ENCODE measurements at places on chromosomes 2 and 18.

DNA sequence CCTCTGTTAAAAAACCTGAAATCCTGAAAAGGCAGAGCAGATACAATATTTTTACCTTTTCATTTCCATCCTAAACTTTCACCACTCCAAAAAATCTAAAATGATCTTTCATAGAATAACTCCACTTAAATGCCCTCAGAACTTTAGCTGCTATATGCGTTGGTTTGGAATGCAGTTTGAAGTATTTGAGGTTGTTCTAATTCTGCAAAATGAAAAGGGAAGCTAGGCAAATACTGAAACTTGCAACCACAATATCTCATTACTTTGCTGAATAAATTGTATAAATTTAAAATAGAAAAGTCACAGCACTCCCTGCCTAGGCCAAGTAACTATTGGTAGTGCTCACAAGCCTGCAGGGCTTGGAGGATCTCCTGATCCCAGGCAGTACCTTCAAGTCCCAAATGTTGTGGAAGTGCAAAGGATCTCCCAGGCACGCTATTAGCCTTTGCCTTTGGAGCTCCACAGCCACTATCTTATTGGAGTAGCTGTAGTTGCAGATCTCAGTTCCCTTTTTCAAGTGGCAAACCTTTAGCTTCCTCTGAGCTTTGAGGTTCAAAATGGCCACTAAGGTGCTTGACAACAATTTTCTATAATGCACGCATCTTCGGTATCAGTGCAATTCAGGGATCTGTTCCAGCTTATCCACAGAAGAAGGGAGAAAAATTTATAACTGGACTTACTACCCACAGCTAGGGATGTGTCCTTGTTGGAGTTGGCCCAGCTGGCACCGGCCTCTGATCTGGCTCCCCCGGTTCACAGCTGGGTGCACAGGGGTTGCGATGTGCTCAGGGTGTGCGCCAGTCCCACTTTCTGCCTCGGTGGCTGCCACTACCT is 43.4 kb upstream of the ANKRD62 start:
- DNase-seq: no peak

DNA sequence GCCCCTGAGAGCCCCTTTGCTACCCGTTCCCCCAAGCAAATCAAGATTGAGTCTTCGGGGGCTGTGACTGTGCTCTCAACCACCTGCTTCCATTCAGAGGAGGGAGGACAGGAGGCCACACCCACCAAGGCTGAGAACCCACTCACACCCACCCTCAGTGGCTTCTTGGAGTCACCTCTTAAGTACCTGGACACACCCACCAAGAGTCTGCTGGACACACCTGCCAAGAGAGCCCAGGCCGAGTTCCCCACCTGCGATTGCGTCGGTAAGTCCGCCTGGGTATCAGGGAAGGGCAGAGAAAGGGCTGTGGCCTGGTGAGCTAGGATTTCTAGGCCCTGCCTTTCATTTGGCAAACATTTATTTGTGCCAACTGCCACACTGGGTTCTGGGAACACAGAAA is 63.4 kb downstream of the TET3 start:
- DNase-seq: no peak

GRCh38 chr2:153235516-153235915 is 243.0 kb downstream of the RPRM start:
- DNase-seq: no peak

DNA sequence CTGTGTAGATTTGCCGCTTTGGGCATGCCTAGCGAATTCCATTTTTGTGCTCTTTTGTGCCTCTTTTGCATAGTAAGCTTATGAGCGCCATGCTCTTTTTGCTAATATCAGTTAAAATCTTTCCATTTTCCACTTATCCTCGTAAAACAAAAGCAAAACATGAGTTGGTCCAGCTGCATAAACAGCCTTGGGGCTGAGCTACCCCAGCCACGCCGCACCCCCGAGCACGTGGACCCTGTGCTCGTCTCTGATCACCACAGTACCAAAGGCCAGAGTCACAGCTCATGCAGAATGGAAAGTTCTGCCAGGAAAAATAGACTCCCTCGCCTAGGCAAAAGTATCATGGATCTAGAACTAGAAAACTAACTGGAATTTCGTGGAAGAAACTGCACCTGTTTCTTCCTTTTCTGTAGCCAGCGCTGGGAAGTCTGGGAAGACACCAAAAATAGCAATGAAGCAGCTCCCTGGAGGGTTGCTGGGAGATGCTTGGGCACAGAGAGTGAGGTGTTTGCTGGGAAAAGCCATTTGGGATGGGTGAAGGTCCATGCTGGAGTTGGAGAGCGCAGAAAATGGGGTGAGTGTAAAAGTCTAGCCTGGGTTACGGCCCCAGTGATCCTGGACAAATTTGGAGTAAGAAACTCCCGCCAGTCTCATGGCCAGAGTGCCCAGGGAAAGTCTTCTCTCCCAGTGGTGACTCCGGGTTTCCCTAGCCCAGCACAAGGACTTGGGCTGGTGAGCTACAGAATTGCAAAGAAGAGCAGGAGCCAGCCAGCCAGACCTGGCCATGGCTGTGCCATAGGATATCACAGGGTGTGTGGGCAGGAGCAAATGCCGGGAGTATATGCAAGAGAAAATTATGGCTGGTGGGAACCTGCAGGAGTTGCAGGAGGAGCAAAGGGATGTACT is 218.4 kb downstream of the GBX2 start:
- no peak for DNase-seq

DNA sequence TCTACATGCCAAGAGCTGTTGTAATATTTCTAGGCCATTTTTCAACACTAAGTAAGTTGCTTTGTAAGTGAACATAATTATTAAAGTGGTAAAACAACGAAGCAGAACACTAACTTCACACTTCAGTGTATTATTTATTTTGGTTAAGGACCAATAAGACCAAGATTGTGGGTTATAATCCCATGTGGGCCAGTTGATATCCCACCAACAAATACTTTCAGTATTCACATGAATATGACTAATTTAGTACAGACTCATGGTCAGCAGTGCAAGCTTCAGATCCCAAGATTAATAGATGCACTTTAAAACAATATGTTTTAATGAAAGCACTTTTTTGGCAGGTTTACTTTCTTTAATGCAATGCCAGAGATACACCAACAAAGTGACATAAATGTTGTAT is 154.3 kb downstream of the LCLAT1 start:
- no peak for DNase-seq

DNA sequence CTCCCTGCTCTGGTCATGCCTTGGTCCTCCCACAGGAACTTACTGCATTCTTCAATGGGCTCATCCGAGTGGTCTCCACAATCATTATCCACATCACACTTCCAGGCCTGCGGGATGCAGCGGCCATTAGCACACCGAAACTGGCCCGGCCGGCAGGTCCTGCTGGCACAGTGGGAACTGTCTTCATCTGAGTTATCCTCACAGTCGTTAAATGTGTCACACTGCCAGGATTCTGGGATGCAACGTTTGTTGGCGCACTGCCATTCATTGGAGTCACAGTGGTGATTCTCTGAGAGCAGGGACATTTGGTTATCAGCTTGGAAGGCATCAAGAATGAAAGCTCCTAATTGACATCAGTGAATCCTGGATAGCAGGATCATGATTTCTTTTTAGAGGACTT is 104.5 kb downstream of the DHRS9 start:
- peak; percentile 12 for DNase-seq

DNA sequence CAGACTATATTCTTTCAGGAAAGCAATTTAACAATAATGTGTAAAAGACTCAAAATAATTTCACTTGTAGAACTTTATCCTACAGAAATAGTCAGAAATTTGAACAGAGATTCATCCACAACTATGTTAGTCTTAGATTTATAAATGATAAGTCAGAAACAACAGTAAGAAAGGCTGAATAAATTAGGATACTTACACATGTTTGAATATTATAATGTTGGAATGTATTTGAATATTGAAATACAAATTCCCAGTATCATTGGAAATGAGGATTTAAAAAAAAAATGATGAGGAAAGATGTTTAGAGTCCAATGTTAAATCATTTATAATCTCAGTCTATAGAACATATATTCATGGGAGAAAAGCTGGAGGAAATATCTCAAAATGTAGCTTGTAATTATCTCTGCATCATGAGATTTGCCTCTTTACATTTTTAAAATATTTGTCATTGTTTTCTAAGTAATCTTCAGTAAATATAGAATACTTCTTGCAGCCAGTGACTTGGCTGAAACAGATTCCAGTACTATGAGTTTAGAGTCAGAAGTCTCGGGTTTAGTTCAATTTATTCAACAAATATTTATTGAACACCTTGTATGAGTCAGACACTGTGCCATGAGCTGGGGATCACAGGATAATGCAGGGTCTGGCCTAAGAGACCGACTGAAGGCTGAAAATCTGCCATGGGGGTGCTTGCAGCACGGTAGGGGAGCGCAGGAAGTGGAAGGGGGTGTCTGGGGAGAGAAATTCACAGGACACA is 32.3 kb downstream of the CXCR4 start:
- no peak for DNase-seq

DNA sequence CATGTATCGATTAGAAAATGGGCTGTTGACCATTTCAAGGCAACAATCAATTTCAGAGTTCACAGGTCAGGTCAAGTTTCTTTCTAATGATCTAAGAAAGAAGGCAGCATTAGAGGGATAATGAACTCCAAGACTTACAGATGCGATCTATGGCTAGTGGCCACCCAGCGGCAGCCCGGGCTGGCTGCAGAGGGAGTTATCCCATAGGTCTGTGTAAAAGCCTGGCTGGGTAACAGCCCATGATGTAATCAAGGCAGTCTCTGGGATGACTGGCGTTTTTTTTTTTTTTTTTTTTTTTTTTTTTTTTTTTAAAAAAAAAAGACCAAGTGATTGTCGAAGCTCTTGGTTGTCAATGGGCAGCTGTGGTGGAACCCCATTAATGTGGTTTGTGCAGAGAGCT is 171.1 kb upstream of the SKOR2 start:
- no peak for DNase-seq

DNA sequence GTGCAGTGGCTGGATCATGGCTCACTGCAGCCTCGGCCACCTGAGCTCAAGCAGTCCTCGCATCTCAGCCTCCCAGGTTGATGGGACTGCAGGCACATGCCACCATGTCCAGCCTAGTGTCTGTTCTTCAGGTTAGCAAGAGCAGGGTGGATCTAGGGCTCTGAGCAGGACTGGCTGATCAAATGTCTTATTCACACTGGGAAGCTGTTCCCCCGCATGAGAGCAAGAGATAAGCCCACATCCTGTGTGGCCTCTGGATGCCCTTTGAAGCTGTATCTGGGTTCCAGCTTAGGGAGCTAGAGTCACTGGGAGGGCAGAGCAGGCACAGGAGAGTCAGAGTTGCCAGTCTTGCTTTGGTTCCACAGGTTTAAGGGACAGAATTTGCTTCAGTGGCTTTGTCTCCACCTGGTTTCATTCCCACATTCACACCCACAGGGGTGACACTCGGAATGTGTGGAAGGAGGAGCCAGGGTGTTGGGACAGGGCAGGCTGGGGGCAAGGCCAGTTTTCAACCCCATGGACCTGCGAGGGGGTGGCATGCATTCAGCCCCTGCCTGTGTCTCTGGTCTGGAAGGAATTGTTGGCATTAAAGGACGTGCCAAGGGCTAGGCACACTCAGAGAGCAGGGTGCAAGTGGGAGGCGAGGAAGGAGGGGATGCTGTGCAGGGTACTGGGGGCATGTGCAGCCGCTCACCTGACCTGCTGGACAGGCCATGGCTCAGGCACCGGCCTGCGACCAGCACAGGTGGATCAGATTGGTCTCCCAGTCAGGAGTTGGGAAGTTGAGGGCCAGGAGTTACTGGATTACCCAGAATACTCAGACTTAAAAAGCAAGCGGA is 24.5 kb downstream of the PTPN18 start:
- no peak for DNase-seq

DNA sequence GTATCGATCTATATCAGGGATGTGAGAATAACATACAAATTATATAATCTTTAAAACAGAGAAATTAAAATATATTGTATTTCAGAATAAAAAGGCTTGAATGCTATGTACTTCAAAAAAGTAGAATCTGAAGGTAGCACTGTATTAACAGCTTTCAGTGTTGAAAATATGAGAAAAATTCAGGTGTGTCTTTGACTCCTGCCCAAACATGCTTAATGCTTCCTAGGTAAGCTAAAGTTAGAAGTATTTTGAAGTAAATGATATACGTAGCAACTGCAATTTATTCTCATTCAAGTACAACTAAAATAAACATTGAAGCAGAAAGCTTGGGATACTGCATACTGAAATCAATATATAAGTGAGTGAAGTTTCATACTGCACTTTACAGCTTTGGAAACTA is 1082.0 kb upstream of the ACVR2A start:
- DNase-seq: no peak

- peak; percentile 60 for DNase-seq
Measured at GRCh38 chr2:199910338-199911051, 598 bp upstream of the C2orf69 start.

DNA sequence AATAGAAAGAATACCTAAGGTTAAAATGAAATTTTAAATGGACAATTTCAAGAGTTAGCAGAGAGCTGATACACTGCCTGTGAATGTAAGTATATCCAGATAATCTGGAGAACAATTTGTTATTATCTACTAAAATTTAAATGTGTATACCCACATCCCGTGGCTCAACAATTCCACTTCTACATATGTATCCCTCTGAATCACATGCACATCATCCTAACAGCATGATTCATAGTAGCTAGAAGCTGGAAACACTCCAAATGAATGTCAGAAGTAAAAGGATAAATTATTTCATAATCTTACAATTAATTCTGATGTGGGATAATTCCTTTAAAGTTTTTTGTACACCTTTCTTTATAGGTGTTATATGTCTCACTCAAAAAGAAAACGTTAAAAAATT is 87.9 kb downstream of the CNTNAP5 start:
- no peak for DNase-seq

DNA sequence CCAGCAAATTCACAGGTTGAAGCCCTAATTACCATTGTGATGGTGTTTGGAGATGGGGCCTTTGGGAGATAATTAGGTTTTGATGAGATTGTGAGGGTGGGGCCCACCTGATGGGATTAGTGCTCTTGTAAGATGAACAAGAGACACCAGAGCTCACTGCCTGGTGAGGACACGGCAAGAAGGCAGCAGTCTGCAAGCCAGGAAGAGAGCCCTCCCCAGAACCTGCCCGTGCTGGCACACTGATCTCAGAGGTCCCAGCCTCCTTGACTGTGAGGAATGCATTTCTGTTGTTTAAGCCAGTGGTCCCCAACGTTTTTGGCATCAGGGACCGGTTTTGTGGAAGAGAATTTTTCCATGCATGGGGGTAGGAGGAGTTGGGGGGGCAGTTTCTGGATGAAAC is 240.7 kb downstream of the KLHL29 start:
- DNase-seq: no peak

DNA sequence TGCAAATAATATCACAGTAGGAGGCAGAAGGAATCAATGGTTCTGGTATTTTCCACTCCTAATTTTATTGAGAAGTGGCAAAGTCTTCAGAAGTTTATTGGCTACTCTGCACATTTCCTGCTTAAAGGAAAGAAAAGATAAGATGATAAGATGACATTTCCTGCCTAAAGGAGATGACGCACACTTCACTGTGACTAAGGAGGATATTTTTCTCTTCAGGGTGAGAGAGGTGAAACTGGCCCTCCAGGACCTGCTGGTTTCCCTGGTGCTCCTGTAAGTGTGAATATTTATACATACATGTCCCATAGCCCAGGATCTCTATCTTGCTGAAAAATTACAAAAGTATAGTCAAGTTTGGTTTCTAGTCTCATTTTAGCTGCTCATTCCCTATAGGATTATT is 27.9 kb downstream of the COL3A1 start:
- DNase-seq: no peak

Measured in DMS79 treated with DMSO at 0.1 percent for 48 hours (cell line).